ENCODE measurements at places on chromosomes 2 and 18. TPM values are rescaled to one million over a fixed set of nuclear protein-coding genes. Genes with fewer than 3 reads are reported as not detected.
A peak's percentile ranks its signal among the peaks of the same experiment; 100 is the strongest.

DNA sequence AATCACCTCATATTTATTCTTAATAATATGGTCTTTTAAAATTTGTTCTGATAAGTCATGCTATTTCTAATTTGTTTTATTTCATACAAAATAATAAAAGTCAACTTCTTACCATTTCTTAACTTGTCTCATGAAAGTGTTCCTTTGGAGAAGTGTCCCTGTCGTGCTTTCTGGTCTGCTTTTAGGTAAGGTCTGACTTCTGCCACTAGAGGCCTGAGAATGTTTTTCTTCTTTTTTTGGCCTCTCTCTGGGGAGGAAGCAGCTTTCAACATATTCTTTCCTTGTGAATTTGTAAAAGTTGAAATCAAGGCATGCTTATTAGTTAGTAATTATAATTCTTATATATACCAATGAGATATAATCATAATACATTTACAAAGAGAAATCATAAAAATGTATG, 39.4 kb downstream of the MAP2 start:
- DNase-seq, result no peak

DNA sequence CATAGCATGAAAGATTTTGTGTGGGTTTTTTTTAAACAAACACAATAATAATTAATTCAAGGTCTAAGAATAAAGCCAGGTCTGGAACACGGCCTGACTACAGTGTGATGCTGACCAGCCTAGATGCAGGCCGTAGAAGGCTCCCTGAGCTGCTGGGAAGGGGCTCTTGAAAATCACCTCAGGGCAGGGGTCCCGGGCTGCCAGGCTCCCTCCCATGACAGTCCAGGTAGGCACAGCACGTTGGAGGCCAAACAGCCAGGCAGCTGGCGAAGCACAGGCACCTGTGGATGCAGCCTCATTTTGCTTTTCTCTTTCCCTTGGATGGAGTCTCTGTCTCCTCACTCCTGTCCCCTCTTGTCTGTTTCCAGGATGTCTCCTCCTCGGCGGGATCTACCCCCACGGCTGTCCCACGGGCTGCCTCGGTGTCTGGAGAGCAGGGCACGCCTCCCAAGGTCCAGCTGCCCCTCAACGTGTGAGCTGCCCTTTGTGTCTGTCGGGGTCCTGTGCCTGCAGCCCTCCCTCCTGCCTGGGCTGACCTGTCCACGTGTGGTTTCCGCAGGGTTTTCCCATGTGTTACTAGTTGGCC, 194.5 kb downstream of the SEPTIN10 start:
- DNase-seq, result no peak

GRCh38 chr2:58081000-58081399, 34.4 kb downstream of the VRK2 start:
- DNase-seq, result no peak

- DNase-seq, result no peak
Measured at GRCh38 chr2:178825183-178825582, 18.0 kb upstream of the TTN start.

DNA sequence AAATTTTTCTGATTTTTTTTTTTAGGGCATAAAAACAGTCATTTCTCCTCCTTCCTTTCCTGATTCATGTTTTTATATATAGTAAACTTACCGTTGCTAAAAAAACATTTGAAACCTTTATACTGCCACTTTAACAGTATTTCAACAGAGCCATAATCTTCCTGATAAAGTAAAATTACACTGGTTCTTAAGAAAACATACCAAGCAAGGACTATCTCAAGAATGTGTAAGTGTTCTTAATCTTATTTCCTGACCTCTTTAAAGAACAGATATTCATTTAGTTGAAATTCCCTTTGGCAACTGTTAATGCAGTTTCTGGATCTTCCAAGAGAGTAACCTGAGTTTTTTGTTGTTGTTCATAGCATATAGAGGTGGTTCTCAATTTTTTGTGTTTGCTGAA, 26.6 kb upstream of the COLEC12 start:
- DNase-seq, result no peak

DNA sequence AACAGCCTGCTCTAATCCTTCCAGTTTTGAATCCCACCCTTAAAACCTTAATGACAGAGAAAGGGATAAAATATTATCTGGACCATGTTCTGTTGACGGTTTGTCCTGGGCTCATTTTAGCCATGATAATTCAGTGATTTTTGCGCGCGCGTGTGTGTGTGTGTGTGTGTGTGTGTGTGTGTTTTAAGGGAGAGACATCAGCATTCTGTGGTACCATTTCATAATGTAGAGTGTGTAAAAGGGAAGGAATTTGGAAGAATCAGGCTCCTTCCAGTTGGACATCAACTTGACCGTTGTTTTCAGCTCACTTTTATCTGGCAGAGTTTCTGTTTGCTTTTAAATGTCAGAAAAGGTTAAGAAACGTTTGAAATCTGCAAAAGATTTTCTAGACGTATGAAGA, 535.5 kb downstream of the TNS1 start:
- no peak for DNase-seq

GRCh38 chr2:58137856-58138255, 91.2 kb downstream of the VRK2 start:
- peak; percentile 35 for DNase-seq

GRCh38 chr2:86372641-86373502, 35.4 kb upstream of the REEP1 start:
- DNase-seq, result no peak

DNA sequence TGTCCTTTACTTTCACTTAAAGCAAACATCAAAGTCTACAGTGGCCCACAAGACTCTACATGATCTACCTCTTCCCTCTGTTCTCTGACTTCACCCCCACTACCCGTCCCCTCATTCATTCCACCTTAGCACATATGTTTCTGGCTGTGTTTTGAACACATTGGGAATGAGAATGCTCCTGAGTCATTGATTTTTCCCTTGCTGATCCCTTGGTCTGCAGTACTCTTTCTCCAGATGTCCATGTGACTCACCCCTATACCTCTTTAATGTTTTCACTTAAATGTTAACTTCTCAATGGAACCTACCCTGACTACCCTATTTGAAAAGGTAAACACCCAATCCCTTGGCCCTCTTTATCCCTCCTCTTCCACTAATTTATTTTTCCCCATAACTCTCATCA, 30.7 kb upstream of the FRZB start:
- no peak for DNase-seq

DNA sequence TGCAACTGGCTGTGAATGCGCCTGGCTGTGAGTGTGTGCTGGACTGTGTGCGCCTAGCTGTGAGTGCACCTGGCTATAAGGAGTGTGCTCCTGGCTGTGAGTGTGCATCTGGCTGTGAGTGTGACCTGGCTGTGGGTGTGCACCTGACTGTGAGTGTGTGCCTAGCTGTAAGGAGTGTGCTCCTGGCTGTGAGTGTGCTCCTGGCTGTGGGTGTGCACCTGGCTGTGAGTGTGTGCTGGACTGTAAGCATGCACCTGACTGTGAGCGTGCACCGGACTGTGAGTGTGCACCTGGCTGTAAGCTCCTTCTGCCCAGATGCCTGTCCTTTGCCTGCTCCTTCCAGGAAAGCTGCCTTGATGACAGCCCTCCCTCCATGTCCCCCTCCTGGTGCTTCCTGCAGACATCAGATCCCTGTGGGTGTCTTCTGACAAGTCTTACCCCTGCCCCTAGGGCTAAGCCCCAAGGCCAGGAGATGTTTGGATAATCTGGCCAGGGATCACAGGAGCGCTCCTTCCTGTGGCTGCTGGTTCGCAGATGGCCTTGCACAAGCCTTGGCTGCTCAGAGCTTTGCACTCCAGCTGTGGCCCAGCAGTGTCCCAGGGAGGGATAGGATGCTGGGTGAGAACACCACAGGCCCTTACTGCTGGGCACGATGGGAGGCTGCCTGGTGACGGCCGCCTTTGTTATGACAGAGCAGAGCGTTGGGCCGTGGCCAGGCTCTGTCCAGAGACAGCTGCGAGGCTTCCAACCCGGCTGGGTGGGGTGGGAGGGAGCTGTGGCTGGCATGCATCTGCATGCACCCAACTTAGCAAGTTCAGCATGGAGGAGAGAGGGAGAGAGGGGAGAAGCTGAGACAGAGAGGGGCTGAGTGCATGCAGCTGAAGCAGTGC, 89.9 kb downstream of the GLI2 start:
- DNase-seq, result peak; percentile 74

TLX2 gene
- not detected for total RNA-seq

ITGA4 gene
- 19.0 TPM for total RNA-seq

DNA sequence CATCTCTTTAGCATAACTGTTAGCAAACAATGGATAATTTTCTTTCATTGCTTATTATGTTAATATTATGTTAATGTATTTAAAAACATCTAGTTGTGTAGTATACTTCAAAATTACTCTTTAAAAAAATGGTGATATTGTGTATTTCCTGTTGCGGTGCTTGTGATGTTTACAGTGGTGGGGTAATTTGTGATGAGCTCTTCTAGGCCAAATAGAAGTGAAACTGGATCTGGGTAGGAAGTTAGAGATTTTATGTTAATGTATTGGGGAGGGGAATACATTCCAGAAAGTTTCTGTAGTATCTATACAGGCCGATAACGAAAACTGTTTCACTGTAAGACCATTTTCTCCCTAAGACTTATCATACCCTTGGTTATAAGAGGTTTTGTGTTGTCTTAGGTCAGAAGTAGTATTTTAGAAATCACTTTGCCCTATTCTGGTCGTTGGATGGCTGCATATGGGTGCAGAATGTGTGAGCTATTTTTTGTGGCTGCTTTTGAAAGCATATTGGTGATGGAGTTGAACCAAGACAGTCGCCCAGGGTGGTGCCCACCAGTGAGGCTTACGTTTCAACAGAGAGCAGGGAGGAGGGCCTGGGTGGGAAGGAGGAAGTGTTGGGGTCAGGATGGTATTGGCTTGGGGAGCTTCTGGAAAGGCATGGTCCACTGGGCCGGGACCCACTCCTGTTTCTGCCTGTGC, 5.8 kb downstream of the TSHZ1 start:
- no peak for DNase-seq

DNA sequence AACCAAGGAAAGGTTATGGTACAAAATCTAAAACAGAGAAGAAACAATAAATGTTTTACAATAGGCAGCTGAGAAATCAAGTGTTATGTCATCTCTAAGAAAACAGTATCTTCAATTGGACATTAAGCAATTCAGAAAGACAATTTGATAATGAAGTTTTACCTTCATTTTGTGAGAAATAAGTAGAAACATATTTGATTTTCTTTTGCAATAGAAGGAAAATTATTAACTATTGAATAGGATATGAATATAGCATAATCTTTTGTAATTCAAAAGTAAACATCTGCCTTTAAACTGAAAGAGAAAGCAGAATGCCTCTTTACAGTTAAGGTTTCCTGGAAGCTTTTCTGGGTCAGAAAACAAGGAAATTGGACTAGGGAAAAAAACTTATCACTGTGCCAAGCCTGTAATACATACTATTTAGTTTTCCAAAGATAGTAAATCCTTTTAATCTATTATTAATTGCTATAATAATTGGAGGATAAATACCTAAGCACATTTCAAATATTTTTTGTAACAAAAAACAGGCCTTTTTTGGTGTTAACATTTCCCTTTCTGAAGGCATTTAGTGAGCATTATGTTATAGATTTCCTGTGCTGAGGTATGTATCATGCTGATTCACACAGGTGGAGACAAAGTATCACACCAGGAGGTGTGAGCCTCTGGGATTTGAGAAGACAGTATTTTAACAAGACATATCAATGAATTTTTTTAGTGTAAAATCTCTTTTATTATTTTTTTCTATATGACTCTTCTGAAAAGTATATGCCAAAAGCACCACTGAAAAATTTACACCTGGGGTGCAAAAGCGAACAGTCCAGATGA, 947.0 kb upstream of the CDH2 start:
- no peak for DNase-seq

- no peak for DNase-seq
Measured at GRCh38 chr2:134933732-134934131, 15.1 kb downstream of the CCNT2 start.

PLEKHH2 gene
- total RNA-seq, result 39.3 TPM

GRCh38 chr2:67613227-67613626, 216.1 kb downstream of the ETAA1 start:
- no peak for DNase-seq

- DNase-seq, result no peak
Measured at GRCh38 chr18:4524096-4524495, 69.0 kb upstream of the DLGAP1 start.

DNA sequence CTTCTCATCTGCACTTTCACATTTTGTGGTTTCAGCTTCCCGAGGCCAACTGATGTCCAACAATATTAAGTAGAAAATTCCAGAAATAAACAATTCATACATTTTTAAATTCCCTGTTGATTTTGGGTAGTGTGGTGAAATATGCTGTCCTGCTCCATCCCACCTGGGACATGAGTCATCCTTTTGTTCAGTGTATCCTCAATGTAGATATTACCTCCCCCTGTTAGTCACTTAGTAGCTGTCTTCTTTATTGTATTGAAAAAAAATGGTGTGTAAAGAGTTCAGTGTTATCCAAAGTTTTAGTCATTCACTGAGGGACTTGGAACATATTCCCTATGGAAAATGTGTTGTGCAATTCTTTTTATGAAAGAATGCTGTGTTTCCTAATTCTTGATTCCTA, 348.1 kb downstream of the SOCS6 start:
- no peak for DNase-seq

FRZB gene
- 8.1 TPM for total RNA-seq

- DNase-seq, result no peak
Measured at GRCh38 chr18:26448714-26449159, 99.6 kb downstream of the KCTD1 start.

GRCh38 chr2:6876309-6876708, 1.3 kb upstream of the RSAD2 start:
- no peak for DNase-seq

GRCh38 chr2:235606004-235606715, 112.3 kb downstream of the AGAP1 start:
- DNase-seq, result no peak

NR4A2 gene
- 5.9 TPM for total RNA-seq

- DNase-seq, result peak; percentile 4
Measured at GRCh38 chr2:12884713-12885282, 168.1 kb downstream of the TRIB2 start.

DNA sequence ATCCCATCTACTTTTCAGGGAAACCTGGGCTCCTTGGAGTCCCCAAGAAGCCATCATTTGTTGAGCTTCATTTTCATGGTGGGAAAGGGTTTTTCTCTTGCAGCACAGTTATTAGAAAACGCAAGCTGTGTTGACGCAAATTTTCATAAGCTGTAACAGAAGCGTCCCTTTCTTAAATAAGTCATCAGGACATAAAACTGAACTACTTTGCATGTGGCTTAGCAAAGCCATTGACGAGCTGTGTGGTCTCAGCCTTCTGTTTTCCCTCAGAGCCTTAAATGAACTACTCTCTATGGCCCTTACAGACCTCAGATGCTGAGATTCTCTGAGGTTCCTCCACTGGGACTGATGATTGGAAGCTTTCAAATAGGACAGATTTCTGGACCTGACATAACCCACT, 85.1 kb downstream of the ARL4C start:
- DNase-seq, result no peak

All from skin of body (tissue), 3 donors.